ENCODE measurements at places on chromosomes 5 and 9.

DNA sequence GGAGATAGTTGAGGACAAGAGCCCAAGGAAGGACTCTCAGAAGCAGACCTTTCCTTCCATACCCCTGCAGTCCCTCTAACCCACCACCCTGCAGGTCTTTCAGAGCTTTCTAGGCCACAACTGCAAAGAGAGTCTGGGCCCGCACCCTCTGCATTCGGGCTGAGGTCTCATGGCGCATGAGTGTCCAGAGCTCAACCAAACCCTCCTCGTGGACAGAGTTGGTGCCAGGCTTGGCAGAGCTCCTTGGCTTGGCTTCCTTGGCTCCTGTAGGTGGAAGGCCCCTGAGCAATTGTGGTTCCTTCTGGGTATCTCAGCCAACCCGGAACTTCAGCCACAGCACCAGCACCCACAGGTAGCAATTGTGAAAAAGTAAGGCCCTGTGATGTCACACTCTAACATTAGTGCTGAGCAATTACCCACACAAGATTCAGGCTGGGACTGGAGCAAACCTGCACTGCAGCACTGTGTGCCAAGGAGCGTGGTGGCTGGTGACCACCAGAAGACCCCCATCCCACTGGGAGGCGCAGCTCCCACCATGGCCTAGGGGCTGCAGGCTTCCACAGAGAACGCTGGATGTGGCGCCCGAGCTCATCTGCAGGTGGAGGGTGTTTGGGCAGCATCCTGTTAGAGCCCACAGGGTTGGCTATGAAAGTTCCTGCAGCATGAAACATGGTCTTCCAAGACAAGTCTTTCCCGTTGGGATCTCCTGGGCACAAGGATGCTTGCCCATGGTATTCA, 38.8 kb downstream of the FOXI1 start:
- no peak for DNase-seq

DNA sequence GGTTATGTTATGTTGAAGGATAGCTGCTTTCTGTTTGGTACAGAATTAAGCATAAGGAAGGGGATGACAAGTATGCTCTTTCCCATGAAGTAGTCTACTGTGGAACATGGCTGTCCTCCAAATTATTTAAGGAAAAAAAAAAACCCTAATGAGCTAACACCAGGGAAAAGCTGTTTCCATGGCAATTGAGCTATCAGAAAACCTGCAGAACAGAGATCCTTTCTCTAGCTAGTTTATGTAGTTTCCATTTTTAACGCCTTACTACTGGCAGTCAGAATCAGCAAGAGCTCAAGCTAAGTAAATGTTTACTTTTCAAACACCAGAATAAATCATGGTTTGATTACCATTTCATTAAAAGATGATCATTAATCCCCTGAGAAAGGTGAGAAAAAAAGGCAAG, 287.4 kb upstream of the TARS1 start:
- no peak for DNase-seq

GRCh38 chr9:9913276-9913832, 699.4 kb downstream of the PTPRD start:
- no peak for DNase-seq

DNA sequence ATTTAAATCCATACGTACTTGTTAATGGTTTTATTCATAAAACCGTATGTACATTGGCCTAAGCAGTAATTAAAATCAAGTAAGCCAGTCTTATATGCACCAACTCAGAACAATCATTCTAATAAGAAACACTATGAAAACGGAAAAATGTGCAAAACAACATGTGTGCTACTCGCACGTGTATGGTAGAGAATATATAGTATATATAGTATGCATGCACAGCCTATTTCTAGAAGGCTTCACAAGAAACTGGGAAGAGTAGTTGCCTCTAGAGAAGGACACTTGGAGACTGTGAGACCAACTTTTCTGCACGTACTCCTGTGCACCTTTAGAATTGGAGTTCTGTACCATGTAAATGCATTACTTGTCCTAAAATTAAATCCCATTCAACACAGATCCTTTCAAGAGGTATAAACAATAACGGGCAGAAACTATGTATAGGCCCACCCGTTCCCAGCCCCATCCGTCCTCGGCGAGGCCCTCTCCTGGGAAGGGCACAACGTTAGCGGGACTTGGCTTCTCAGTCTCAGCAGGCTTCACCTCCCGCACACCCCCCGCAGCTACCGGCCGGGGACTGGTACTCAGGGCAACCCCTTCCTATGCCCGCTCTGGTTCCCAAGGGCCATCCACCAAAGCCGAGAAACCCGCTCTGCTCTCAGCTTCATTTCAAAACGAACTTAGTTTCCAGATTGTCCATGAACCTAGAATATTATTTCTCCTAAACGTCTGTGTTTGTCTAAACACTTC, 2.0 kb downstream of the CDC14B start:
- DNase-seq: no peak

GRCh38 chr5:35821513-35821912, 35.2 kb upstream of the IL7R start:
- no peak for DNase-seq

DNA sequence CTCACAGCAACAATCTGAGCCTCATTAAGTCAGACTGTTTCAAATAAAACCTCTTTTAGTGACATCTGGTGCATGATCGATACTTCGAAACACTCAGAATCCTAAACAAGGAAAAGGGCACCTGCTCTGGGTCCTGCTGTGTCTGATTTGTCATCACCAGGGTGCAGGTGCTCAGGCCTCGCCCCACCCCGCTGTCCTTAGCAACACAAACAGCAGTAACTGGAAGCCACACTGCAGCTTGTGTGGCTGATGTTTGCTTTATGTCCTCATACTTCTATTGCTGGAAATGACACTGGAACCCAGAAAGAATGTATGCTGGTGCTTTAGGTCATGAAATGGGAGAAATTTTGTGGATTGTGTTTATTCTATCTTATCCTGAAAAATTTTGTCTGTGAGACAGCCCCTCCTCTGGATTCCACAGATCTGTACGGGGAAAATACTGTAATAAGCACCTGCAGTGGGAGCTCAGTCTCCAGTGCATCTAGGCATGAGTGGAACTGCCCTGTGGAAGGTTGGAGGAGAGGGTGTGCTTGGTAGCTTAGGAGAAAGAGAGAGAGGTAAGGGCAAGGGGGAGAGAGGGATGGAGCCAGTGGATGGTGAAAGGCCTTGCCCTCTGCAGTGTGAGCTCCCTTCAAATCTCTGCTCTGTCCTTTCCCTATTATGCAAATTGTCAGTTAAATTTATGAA, 284.2 kb downstream of the SMARCA2 start:
- no peak for DNase-seq

DNA sequence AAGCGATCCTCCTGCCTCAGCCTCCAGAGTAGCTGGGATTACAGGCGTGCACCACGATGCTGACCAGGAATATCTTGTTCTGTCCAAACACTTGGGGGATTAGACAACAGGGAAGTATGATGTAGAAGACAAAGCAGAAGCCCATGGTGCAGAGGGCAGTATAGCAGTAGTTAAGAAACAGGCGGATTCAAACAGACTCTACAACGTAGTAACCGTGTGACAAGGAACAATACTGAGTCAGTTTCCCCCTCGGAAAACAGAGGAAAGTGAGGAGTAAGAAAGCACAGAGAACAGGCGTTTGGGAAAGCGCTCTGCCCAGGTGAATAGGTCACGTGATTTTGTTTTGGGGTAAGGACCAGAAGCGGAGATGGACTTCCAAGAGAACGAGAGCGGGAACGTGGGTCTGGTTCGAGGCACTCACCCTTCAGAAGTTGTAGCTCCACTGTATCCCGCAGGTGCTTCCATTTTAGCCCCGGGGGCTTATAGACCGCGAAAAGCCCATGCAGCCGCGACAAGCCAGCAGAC, 306 bp downstream of the TRUB2 start:
- DNase-seq: no peak

DNA sequence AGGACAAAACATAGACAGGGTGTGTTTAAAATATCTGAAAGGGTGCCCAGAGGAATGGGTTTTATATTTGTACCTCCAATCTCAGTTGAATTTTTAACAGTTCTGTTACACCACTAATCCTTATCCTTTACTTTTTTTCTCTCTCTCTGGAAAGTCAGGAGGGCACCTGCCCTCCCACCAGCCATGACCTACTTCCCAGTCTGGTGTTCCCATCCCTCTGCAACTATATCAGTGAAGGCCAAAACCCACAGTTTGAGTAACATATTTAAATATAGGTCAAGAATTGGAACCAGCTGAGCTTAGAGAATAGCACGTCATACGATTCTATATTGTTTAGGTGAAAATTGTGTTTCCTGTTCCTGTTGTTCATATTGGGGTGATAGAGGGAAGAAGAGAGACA, 229.8 kb downstream of the NTRK2 start:
- DNase-seq: no peak

- no peak for DNase-seq
Measured at GRCh38 chr9:115198001-115198400, 80.0 kb upstream of the TNC start.

Data from stimulated activated CD4-positive, alpha-beta T cell treated with anti-CD3 and anti-CD28 coated beads, Interleukin-15, amount 100 ng/mL, for 1 hour (primary cell).